NCI-H2227 treated with DMSO at 0.1 percent for 48 hours (cell line): ENCODE measurements at places on chromosomes 1 and 21.

DNA sequence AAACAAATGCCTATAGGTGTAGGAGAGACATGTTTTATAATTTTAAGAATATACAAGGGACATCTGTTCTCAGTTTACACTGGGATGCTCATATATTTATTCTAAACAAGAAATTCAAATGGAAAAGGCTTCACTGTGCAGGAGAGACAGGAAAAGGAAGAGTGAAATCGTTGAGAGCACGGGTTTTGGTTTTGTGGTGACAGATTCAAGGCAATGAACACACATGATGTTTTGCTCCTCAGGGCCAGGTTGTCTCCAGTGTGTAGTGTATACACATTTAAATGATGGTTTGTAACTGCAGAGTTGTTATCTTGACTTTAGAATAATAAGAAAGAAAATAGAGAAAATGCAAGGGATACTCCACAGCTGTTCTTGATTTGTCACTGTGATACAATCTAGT lies 73.7 kb downstream of the S1PR1 start:
- no peak for DNase-seq

- DNase-seq: no peak
Measured at GRCh38 chr1:76203127-76203526, 128.6 kb downstream of the ST6GALNAC3 start.

- DNase-seq: no peak
Measured at GRCh38 chr1:227308367-227309336, 9.6 kb downstream of the CDC42BPA start.

- DNase-seq: no peak
Measured at GRCh38 chr21:39461419-39461818, 9.6 kb downstream of the SH3BGR start.

GRCh38 chr1:1752190-1752589 lies 26.1 kb downstream of the NADK start:
- no peak for DNase-seq

- no peak for DNase-seq
Measured at GRCh38 chr1:22854688-22855565, 117.7 kb downstream of the LACTBL1 start.

- no peak for DNase-seq
Measured at GRCh38 chr1:166127003-166127402, 39.8 kb downstream of the FAM78B start.

DNA sequence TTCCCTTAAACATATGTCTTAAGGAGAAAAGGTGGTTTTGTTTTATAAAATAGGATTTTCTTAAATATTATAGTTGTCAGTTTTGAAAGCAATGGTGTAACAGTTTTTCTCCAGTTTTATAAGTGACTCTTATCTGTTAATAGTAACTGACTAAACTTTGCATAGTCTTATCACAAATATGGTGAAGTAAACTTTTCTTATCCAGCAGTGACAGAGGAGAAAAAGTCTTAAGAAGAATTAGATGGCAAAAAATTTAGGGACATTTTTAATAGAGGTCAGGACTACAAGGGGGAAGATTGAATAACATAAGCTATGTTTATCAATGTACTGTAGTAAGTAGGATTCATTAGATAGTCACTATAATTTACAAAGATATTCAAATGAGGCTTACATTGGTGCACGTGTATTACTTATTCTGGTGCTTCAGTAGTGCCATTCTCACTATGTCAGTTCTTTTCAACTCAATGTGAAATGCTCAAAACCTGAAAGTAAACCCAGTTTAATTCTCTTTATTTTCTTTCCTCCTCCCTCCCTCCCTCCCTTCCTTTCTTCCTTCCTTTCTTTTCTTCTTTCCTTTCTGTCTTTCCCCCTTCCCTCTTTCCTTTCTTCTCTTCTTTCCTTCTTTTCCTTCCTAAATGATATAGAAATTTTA lies 26.1 kb downstream of the F3 start:
- DNase-seq: no peak

GRCh38 chr1:232381394-232382100 lies 248.4 kb downstream of the SIPA1L2 start:
- no peak for DNase-seq

- no peak for DNase-seq
Measured at GRCh38 chr1:82185084-82185483, 384.4 kb downstream of the ADGRL2 start.

DNA sequence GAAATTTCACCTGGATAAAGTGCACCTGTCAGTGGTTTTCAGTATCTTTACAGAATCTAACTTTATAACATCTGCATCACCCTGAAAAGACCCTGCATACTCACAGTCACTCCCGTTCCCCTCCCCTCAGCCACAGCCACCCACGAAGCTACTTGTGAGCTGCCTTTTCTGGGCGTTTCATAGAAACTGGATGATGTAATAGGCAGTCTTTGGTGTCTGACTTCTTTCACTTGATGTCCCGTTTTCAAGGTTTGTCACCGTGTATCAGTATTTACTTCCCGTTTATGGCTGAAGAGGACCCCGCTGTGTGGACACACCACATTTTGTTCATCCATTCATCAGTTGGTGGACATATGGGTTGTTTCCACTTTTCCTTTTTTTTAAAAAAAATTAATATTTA lies 47.8 kb upstream of the LRRC3 start:
- DNase-seq: no peak

- no peak for DNase-seq
Measured at GRCh38 chr1:225848030-225848955, 33.9 kb downstream of the TMEM63A start.

- no peak for DNase-seq
Measured at GRCh38 chr1:4084048-4084431, 184.0 kb upstream of the C1orf174 start.

- DNase-seq: no peak
Measured at GRCh38 chr1:21507511-21508270, 1.5 kb upstream of the ALPL start.

DNA sequence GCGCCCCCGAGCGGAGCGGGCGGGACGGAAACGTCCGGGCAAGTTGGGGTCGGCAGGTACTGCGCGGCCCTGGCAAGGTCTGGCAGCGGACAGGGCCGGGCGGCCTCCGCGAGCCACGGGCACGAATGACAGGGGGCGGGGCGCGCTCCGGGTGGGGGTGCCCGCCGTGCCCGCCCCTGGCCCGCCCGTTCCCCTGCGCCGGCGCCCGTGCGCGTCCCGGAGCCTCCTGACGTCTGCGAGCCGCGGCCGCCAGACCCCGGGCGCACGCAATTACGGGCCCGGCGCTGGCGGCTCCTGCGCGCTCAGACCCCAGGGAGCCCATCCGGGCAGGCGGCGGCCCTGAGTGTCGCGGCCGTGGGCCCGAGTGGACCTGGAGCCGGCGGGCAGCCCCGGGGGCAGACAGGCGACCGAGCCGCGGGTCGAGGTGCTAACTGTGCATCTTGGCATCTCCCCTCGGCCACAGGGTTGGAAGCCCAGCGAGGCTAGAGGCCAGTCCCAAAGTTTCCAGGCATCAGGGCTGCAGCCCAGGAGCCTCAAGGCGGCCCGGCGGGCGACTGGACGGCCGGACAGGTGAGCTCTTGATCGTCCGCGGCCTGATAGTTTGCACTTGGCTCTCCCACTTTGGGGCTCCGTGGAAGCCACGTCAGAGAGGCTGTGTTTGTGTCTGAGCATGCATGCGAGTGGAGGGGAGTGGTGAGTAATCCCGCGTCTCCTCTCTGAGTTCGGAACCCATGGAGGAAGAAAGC lies 918 bp downstream of the MIB2 start:
- DNase-seq: no peak

DNA sequence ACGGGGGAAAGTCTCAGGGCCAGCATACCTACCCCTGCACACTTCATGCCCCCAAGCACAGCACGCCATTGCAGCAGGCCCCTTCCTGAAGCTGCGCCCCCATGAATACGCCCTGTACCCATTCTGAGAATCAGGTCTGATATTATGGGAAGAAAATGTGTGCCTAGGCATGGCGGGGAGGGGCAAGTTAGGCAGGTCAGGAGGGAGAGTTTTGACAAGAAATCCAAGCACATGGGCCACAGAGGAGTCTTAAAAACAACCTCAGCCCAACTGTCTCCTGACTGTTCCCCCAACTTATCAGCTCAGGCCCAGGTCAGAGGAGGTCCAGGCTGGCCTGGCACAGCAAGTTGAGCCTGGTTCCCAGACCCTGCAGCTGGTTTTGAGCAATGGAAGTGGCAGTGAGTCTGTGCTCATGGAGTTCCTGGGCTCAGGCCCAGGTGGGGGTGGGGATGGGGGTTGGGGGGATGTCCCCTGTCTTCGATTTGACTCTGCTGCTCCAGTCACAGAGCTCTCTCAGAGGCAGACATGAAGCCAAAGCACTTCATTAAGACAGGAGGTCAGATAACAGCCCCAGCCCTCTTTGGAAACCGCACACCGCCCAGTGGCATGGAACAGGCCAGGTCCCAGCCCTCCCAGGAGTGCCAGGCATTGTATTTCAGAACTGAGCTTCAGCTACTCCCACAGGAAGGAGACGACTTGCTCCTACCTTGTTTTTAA lies 20.6 kb upstream of the BCAR3 start:
- DNase-seq: no peak

- no peak for DNase-seq
Measured at GRCh38 chr1:160124705-160125478, 9.3 kb downstream of the ATP1A2 start.

DNA sequence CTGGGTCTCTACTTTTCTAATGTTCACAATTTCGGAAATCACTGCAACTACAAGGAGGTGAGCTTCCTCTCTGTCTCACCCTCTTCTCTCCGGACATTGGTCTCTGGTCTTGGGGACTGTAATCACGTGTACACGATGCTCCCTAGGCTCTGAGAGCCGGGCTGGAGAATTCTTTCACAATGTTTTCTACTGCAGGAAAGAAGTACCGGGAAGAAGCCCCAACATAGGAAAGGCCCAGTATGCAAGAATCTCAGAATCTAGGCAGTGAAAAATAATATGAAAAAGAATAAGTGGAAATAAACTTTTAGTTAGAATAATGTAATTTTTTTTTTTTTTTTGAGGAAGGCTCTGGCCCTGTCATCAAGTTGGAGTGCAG lies 13.5 kb upstream of the HJV start:
- peak; percentile 83 for DNase-seq

GRCh38 chr1:47527653-47528272 lies 89.9 kb downstream of the FOXD2 start:
- no peak for DNase-seq

DNA sequence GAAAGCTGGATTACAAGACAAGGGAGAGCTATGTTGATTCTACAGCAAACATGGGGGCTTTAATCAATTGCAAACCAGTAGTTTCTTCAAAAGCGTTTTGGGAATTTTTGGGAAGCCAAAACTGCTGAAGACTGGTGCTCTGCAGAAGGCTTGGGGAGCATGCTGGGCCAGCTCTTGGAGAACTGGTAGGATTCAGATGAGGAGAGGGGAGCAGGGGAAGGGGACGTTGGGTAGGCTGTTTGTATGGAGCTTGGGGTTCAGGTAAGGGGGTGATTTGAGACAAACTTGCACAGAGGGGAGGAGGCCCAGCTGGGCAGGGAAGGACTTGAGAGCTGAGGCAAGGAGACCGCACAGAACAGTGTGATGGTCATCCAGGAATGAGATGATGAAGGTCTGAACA lies 2.6 kb upstream of the MYOG start:
- no peak for DNase-seq

GRCh38 chr1:204081164-204081790 lies 8.4 kb downstream of the SOX13 start:
- DNase-seq: no peak

GRCh38 chr1:180560200-180560867 lies 1.6 kb downstream of the OVAAL start:
- DNase-seq: no peak

- DNase-seq: no peak
Measured at GRCh38 chr1:22117851-22118250, 25.0 kb downstream of the WNT4 start.
